ENCODE measurements at places on chromosomes 2 and 18.

DNA sequence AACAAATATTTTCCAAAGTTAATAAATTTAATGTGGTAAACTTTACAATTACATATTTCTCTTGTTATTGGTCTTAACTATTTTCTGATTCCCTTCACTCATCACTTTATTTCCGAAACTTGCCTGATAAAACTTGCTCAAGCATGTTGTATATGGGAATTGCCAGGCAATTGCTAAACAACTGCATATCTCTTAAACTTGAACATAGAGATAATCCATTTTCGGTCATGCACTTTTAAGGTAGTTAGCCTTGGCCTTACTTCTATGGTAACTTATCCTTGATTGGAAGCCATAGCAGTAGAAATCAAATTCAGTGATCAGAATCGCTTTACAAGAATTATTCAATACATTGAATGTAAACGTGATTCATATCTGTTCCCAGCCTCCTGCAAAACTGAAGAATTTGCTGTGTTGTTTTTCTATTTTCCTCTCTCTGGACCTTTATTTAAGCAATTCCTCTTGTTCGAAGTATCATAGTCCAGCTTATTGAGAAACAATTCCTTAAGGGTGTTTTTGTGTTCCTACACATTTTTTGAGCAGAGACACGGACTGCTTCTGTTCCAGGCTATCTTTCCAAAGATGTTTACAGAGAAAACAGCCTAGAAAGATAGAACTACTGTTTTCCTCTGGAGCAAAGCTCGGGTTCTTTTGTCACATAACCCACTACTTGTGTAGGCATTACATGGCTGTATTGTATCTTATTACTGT, 674.3 kb downstream of the IRS1 start:
- DNase-seq: no peak

- no peak for DNase-seq
Observed at GRCh38 chr18:74831571-74832250, 234.0 kb downstream of the ZNF407 start.

GRCh38 chr2:100453853-100454252, 16.4 kb upstream of the NMS start:
- no peak for DNase-seq

DNA sequence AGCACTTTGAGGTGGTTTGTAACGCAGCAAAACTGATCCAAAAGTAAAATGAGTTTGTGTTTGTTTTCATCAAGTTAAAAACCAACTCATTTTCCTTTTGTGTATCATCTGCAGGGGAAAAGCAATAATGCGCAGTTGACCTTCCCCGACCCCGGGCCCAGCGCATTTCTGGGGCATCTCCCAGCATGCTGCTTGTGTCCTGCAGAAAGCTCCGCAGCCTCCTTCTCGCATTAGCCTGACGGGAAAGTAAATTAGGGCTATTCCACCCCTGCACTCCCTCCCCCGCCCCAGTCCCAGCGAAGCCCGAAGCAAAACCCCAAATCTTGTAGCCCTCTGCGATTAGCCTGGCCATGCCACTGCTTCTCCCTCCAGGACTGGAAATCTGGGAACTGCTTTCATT, 82.0 kb upstream of the PPM1B start:
- DNase-seq: no peak

DNA sequence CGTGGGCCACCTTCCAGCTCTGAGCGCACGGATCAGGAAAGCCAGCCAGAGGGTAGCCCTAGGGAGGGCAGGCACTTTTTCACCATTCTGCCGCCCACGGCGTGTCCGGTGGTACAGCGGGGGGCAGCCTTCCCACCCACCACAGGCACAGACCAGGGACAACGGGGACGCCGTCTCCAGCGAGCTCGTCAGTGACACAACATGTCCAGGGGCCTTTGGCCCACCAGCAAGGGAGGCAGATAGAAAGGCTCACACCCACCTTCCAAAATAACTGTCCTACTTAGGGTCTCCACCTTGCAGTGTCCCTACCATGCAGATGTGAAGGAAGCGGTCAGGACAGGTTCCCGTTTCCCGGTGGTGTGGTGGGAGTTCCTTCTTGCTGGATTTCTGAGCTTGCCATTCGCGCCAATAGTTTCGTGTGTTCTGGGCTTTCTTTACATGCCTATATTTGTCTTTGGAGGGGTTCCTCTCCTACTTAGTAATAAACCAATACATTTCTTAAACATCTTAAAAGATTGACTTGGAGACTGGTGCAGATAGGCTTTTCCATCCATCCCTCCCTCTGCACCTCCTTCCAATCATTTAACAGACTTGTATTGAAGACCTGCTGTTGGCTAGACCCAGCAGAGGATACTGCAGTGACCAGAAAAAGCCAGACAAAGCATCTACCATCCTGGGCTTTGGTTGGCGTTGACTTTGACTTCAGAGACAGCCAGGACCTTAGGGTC, 872 bp downstream of the ASB1 start:
- DNase-seq: no peak

- peak; percentile 6 for DNase-seq
Observed at GRCh38 chr2:30899516-30900054, 92.3 kb upstream of the CAPN13 start.

DNA sequence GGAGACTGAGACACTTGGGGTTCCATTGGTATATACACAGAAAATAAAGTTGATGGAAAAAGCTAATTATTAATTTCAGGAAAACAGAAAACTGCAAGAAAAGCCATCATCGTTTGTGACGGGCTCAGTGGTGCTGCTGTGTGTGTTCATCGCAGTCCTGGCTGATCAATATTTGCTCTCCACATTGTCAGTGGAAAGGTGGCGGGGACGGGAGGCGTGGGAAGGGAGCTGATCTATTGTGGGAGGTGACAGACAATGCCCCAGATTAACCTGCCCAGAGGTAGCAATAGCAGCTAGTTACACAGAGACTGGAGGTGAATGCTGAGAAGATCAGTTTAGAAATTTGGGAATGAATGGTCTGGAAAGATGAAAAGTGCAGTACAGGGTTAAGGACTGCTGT, 50.0 kb upstream of the CTDP1 start:
- DNase-seq: no peak

- peak; percentile 78 for DNase-seq
Observed at GRCh38 chr2:86442642-86443005, 1.5 kb downstream of the KDM3A start.

GRCh38 chr2:150781142-150781541, 293.7 kb upstream of the RND3 start:
- DNase-seq: no peak

DNA sequence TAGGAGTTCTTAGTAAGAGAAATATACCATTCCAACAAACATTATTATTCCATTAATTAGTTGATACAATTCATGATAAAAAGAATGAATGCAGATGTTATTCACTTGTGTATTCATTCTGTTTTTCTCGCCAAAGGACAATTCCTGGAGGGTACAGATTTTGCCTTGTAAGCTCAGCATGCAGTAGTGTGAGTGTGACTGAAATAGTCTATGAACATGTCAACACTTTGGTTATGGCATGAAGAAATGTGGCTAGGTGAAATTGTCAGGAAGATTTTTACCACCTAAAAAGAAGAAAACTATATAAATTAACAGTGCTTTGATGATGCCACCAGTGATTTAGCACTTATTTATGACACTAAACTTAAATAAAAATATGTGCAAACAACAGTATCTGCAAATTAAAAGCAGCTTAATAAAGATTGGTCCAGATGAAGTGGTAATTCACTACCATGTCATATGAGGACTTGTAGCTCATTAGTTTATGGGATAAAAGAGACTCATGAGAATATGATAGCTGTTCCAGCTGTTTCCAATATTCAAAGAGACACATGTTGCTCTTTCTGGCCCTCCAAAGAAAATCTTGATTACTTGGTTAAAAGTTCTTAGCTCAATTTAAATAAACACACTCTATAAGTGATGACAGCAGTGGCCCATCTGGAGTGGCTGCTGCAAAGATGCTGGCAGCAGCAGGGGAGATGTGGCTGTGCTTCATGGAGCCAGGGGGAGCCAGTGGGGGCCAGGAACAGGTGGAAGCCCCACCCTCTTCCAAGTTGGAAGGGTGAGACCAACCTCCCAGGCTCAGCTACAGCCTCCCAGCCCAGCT, 165.0 kb downstream of the CDH19 start:
- DNase-seq: no peak

DNA sequence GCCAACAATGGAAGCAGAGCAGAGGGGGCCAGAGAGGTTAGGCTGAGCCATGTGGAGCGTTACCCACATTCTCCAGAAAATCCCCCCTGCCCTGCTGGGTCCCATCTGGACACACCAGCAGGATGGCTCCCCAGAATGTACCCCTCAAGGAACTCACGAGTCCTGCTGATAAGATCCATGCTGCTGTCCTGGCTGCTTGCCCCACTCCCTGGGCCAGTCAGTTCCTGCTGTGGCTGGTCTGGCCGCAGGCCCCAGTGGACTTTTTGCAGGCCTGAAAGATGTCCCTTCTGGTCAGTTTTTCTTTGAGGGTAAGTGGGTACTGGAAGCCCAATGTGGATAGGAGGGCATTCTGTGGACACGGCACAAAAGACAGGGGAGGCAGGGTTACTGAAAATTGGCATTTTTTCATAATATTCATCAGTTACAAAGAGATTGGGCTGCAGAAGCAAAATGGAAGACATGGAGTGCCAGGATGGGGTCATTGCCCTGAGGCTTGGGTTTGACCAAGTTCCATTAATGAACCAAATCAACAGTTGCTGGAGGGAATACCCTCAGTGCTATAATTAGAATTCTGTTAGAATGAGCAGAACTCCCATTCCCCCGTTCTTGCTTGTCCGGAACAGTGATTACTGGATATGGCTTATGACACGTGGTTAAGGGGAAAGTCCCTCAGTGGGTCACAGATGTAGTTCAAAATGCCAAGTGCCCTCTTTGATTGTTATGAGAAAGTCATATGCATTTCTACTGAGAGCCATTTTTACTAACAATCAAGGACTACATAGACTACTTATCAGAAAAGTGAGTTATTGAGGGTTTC, 38.7 kb downstream of the SLC4A5 start:
- no peak for DNase-seq

- DNase-seq: no peak
Observed at GRCh38 chr2:226312155-226312554, 487.5 kb downstream of the IRS1 start.

GRCh38 chr2:37923308-37924055, 1.6 kb upstream of the RMDN2 start:
- no peak for DNase-seq

GRCh38 chr2:7377916-7378569, 460.8 kb downstream of the RNF144A start:
- DNase-seq: no peak

GRCh38 chr2:180542511-180542910, 437.9 kb upstream of the UBE2E3 start:
- no peak for DNase-seq

- DNase-seq: no peak
Observed at GRCh38 chr2:29518010-29518409, 402.8 kb downstream of the CLIP4 start.

- DNase-seq: no peak
Observed at GRCh38 chr2:28404086-28404485, 11.4 kb downstream of the FOSL2 start.

GRCh38 chr2:241553981-241554380, 4.6 kb upstream of the BOK start:
- DNase-seq: no peak

- no peak for DNase-seq
Observed at GRCh38 chr2:220064111-220065030, 436.9 kb downstream of the SLC4A3 start.

GRCh38 chr18:12886498-12887126, 2.6 kb upstream of the PTPN2 start:
- no peak for DNase-seq

- no peak for DNase-seq
Observed at GRCh38 chr2:149223472-149224095, 106.8 kb upstream of the LYPD6 start.

- DNase-seq: no peak
Observed at GRCh38 chr2:59856391-59856790, 697.1 kb downstream of the BCL11A start.

- no peak for DNase-seq
Observed at GRCh38 chr2:85143463-85144082, 10.4 kb downstream of the TCF7L1 start.

DNA sequence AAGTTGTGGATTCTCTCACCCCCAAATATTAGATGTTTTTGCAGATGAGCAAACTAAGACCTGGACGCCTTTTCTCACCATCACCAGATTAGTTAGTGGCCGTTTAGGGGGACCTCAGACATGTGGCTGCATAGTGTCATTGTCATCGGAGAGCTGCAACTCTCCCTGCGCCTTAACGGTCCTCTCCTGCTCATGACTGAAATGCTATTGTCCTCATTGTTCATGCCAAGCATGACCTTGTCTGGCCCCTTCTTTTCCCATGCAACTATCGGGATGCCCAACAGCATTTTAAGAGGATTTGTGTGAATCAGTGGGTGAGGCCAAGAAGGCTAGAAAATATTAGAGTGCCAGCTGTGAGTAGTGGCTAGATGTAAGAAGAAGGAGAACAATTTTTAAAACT, 174.2 kb downstream of the SOCS6 start:
- no peak for DNase-seq

Measured in activated CD8-positive, alpha-beta memory T cell treated with anti-CD3 and anti-CD28 coated beads, Interleukin-2, amount 50 U/mL, for 48 hours (primary cell).